Muscle of back (tissue), 13 donors: ENCODE measurements at places on chromosomes 5 and 9. TPM values are rescaled to one million over a fixed set of nuclear protein-coding genes. Genes with fewer than 3 reads are reported as not detected.

Gene SAXO1
- polyA plus RNA-seq, result 0.09 TPM

Gene PKD2L2
- polyA plus RNA-seq, result 0.45 TPM

Gene ALDH1A1
- 34.7 TPM for polyA plus RNA-seq

Gene FOXD1
- 0.99 TPM for polyA plus RNA-seq

Gene PHF24
- polyA plus RNA-seq, result 0.24 TPM

Gene SNCB
- not detected for polyA plus RNA-seq

Gene LCN9
- not detected for polyA plus RNA-seq

Gene SNCAIP
- 14.1 TPM for polyA plus RNA-seq

Gene SPINK7
- not detected for polyA plus RNA-seq

Gene ANKRD31
- 0.16 TPM for polyA plus RNA-seq

Gene GTF3C5
- polyA plus RNA-seq, result 34.4 TPM

Gene MTAP
- polyA plus RNA-seq, result 20.4 TPM

Gene ORM2
- 0.21 TPM for polyA plus RNA-seq

Gene PCDHGA9
- 4.3 TPM for polyA plus RNA-seq

Gene MLANA
- 0.51 TPM for polyA plus RNA-seq

Gene MEGF9
- 7.6 TPM for polyA plus RNA-seq
